Kidney (tissue), 22 donors: ENCODE measurements at places on chromosomes 6 and 20. TPM values are rescaled to one million over a fixed set of nuclear protein-coding genes. Genes with fewer than 3 reads are reported as not detected.

TGM2 gene
- 611 TPM for total RNA-seq

DNA sequence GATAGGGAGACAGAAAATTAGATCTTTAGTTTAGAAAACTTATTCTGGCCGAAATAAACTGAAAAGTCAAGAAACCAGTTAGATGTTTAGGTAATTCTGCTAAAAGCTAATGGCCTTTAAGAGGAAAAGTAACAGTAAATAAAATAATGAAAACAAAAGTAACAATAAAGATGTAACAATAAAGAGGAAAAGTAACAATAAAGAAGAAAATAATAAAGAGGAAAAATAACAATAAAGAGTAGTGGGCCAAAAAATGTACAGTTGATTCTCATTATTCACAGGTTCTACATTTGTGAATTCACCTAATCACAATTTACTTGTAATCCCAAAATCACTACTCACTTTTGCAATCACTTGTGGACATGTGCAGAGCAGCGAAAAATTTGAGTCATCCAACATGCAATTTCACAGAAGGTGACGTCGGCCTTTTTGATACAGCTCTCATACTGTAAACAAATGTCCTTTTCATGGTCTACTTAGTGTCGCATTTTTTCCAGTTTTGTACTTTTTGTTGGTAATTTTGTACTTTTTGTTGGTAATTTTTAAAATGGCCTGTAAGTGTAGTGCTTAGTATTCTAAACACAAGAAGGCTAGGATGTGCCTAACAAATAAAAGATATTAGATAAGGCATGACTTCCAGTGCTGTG lies 24.0 kb downstream of the HBS1L start:
- H3K4me3 ChIP-seq, result no peak overlapping the region
- H3K27me3 ChIP-seq, result no peaks in the 10 kb centered on the region
- no peak for DNase-seq
- no peak overlapping the region for H3K27ac ChIP-seq
- H3K36me3 ChIP-seq, result peaks cover 6% of the 10 kb centered on the region

DNA sequence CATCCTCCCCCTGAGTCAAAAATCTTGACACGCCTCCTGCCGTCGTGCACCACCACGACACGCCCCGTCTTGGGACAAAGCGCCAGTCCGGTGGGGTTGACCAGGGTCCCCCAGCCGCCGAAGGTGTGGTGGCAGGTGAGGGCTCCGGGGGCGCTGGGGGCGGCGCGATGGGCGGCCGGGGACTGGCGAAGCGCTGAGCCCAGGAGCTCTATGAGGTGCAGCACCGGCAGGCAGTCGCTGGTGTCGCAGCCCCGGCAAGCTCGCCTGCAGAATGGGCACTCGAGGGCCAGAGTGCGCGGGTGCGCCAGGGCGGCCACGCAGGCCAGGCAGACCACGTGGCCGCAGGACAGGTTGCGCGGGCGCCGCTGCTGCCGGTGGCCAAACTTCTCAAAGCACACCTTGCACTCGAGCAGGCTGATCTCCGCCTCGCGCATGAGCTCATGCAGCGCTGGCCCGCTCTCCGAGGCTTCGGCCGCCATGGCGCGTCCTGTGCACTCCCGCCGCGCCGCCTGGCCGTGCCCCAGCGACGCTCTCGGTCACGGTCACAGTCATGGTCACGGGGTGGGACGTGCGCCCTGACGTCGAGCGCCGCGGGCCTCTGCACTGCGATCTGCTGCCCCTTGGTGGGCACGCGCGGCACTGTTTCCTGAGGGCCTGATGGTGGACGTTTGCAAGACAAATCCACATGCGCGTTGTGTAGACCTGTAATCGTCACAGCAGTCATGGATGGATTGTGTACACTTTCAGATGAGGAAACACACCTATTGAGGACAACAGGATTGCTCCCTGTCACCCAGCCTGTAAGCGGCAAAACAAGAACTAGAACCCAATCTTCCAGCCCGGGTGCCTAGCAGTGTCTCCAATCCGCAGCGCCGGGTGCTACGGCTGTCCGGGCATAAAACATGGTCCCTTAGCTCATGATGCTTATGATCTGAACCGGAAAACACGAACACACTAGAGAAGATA lies at the start of gene NHLRC1:
Gene NHLRC1, minus strand, starts transcription at position 550 of the 966 bp plus-strand sequence. Its CDS starts 71 bp downstream, at position 479.
- DNase-seq, result peak; percentile 96
- H3K27ac ChIP-seq, result no peak within 1 kb of the TSS
- H3K4me1 ChIP-seq, result peaks cover 4% of the 10 kb centered on the region
- peak within 1 kb of the TSS; percentile 70 for H3K4me3 ChIP-seq
- no peaks in the 10 kb centered on the region for H3K36me3 ChIP-seq

DNA sequence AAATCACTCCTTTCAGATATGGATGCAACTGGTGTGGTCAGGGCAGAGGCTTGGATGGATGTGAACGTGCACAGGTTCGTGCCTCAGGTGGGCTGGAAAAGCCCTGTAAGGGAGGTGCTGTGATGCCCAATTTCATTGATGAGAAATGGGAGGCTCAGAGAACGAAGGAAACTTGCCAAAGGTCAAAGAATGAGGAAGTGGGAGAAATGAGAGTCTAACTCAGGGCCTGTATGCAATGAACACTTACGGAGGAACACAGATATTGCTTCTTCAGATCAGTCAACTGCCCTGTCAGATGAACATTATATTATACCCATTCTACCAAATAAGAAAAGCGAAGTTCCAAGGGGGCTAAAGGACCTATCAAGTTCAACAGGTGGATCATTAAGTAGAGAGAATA lies 134.7 kb downstream of the RCAN2 start:
- DNase-seq, result no peak
- H3K4me3 ChIP-seq, result no peak overlapping the region
- H3K36me3 ChIP-seq, result no peaks in the 10 kb centered on the region
- H3K27ac ChIP-seq, result no peak overlapping the region
- H3K27me3 ChIP-seq, result no peaks in the 10 kb centered on the region

GRCh38 chr6:89217299-89217910 lies at the start of gene GABRR1:
Gene GABRR1, minus strand, starts transcription at chr6:89217358. Its CDS starts 36 bp downstream, at chr6:89217322.
- H3K27me3 ChIP-seq, result no peaks in the 10 kb centered on the region
- H3K27ac ChIP-seq, result no peak within 1 kb of the TSS
- H3K36me3 ChIP-seq, result no peaks in the 10 kb centered on the region
- H3K4me1 ChIP-seq, result no peaks in the 10 kb centered on the region
- peak; percentile 57 for DNase-seq
